ENCODE measurements at places on chromosomes 6 and 20.

DNA sequence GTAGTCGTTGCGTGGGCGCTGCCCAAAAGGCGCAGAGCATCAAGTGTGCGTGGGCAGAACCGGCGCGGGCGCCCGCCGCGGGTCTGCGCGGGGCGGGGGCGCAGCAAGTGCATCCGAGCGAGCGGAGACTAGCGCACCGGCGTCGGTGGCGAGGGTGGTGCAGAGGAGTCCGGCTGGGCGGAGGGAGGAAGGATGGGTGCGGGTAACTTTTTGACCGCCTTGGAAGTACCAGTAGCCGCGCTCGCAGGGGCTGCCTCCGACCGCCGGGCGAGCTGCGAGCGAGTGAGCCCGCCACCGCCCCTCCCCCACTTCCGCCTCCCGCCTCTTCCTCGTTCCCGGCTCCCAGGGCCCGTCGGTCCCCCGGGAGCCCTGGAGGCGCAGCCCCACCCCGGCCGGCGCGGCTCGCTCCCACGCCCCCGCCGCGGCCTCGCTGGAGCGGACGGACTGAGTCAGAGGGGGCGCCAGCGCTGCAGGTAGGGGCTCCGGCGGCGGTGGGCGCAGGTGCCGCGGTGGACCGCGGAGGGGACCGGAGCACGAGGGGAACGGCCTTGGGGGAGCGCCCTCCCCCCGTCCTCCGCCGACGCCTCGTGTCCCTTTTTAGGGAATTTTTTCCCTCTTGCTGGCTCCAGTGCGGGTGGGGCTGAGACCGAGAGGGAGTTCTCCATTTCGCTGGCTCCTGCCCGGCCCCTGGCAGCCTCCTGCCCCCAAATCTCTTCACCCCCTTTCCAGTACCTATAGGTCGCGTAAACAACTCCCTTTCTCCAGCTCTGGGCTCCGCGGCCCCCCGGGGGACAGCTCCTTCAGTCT lies 1.6 kb upstream of the DBNDD2 start:
- H3K27ac ChIP-seq, result no peak overlapping the region
- peaks cover 6% of the 10 kb centered on the region for H3K36me3 ChIP-seq
- no peak for DNase-seq
- H3K27me3 ChIP-seq, result peaks cover 40% of the 10 kb centered on the region

DNA sequence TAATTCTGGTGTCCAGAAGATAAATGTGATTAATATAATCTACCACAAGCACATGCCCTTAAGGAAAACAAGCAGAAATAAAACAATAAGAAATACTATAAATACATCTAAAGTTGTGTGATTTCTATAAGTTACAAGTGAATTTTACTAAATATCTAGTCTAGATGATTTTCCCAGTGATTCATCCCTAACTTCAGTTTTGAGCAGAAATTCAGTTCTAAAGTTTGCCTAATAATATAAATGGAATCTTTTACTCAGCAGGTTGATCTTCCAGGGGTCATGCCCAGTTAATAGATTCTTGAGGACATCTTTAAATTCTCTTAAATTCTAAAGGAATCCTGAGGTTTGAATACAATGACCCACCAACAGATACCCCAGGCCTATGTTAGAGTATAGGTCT lies 37.3 kb downstream of the PDE7B start:
- H3K27me3 ChIP-seq, result no peaks in the 10 kb centered on the region
- no peaks in the 10 kb centered on the region for H3K36me3 ChIP-seq
- no peaks in the 10 kb centered on the region for H3K4me1 ChIP-seq
- DNase-seq, result no peak
- H3K27ac ChIP-seq, result no peak overlapping the region
- no peak overlapping the region for H3K4me3 ChIP-seq

- no peak overlapping the region for H3K4me3 ChIP-seq
- DNase-seq, result no peak
- no peaks in the 10 kb centered on the region for H3K4me1 ChIP-seq
- no peaks in the 10 kb centered on the region for H3K36me3 ChIP-seq
- no peaks in the 10 kb centered on the region for H3K27me3 ChIP-seq
Observed at GRCh38 chr20:55461519-55461918, 543.8 kb downstream of the CBLN4 start.

DNA sequence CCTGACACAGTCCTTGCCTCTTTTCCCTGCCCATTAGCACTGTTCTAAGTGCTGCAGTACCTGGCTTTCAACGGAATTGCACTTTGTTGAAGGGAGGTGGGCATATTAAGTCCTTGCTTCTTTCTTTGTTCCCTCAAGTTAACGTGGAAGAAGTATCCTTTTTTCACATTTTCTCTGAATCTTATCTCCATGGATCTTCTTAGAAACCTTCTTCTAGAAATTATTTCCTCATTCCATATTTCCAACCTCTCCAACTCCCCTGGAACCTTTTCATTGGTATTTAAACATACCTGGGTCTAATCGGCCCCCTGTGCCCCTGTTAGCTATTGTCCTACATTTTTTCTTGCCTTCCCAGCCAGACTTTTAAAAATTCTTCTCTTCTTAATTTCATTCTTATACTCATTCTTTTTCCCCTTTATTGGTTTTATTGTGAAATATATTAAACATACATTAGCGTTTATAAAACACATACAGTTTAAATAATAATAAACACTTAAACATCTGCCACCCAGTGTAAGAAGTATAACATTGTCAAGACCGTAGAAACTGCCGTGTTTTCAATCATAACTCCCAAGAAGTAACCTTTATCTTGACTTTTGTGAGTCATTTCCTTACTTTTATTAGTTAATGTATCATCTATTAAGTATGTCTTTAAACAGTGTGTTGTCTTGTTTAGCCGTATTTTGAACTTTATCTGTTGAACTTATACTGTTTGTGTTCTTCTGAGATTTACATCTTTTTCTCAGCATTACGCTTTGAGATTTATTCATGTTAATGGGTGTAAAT lies 118.2 kb downstream of the CDKAL1 start:
- peaks cover 11% of the 10 kb centered on the region for H3K4me1 ChIP-seq
- no peak overlapping the region for H3K4me3 ChIP-seq
- no peaks in the 10 kb centered on the region for H3K27me3 ChIP-seq
- no peak overlapping the region for H3K27ac ChIP-seq
- no peak for DNase-seq

DNA sequence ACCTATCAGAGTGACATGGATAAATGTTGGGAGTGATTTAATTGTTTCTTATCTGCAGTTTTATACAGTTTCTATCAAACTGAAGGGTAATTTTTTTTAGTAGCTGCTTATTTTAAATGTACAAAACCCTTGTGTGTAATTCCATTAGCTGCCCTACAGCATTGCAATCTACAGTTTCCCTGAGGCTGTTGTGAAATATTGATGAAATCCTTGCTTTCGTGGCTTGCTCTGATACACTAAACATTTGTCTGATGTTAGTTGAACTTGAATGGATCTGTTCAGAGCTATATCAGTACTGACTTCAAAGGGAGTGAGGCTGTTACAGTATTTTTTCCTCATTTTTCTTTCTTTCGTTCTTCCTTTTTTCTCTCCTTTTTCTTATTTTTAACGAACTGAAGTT lies 255.4 kb downstream of the TSHZ2 start:
- H3K27ac ChIP-seq, result peak overlapping the region; percentile 46
- DNase-seq, result no peak
- H3K36me3 ChIP-seq, result peaks cover 3% of the 10 kb centered on the region

- DNase-seq, result no peak
- peak overlapping the region; percentile 13 for H3K27ac ChIP-seq
- H3K27me3 ChIP-seq, result no peaks in the 10 kb centered on the region
- no peaks in the 10 kb centered on the region for H3K4me1 ChIP-seq
- no peak overlapping the region for H3K4me3 ChIP-seq
Observed at GRCh38 chr20:1368448-1369199, 24.2 kb downstream of the FKBP1A start.

GRCh38 chr6:56382416-56382940 lies 135.1 kb upstream of the COL21A1 start:
- peaks cover 4% of the 10 kb centered on the region for H3K36me3 ChIP-seq
- H3K4me1 ChIP-seq, result peaks cover 27% of the 10 kb centered on the region
- no peak overlapping the region for H3K4me3 ChIP-seq
- peak overlapping the region; percentile 37 for H3K27ac ChIP-seq

DNA sequence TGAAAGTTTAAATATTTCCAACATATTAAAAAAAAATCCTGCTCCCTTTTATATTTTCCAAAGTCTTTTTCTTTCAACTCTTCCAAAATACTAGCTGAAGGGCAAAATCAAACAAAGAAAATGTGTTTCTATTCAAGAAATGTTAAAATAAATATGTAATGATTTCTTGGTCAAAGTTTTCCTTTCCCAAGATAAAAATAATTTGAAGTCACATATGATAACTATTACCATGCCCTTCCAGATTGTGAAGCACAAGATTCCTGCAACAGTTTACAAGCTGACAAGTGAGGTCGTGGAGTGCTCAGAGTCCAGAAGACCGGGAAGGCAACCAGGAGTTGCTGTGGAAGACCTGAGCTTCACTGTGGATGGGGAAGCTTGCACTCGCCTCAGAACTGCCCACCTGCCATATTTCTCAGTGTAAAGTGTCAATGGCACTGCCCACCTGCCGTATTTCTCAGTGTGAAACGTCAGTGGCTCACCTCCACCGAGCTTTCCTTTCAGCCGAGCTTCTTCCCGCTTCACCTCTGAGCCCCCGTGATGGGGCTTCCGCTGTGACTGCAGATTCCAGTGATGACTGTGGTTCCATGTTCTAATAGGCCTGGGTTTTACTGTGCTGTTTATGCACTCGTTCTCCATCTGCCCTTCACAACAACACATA lies 160.5 kb downstream of the THBS2 start:
- no peak for DNase-seq
- H3K4me1 ChIP-seq, result peaks cover 8% of the 10 kb centered on the region
- H3K27me3 ChIP-seq, result no peaks in the 10 kb centered on the region

GRCh38 chr6:169451065-169451838 lies 197.6 kb upstream of the THBS2 start:
- no peaks in the 10 kb centered on the region for H3K27me3 ChIP-seq
- no peak overlapping the region for H3K4me3 ChIP-seq
- H3K27ac ChIP-seq, result no peak overlapping the region
- no peaks in the 10 kb centered on the region for H3K36me3 ChIP-seq
- H3K4me1 ChIP-seq, result peaks cover 30% of the 10 kb centered on the region
- DNase-seq, result no peak

DNA sequence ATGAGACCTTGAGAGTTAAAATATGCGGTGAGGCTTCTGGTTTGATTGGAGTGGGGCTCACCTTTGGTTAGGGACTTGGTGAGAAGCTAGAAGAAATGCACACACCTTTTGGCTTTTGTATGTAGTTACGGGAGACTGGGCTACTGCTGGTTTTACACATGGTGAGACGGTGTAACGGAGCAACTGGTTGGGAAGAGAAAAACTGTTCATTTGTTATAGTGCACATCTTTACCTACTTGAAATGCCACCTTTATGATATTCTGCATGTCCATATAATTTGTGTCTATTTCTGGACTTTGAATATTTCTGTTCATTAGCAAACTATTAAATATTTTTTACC lies 31.6 kb downstream of the TIAM2 start:
- H3K4me3 ChIP-seq, result no peak overlapping the region
- H3K4me1 ChIP-seq, result peaks cover 15% of the 10 kb centered on the region
- H3K36me3 ChIP-seq, result no peaks in the 10 kb centered on the region
- H3K27ac ChIP-seq, result no peak overlapping the region

DNA sequence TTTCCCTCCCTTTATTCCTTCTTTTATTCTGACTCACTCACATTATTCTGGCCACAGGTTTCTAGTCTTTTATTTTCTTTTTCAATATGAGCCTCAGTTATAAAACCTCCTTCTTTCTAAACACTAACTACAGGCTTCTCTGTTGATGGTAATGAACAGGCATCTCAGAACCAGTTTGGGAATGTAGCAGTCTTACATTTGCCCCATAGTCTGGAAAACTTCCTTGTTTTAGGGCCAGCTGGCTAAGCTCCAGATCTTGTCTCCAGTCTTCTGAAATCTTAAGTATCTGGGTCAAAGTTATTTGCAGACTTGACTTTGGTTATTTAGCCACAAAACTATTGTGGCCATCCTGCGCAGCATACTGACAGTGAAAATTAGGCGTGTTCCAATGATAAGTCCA lies 97.0 kb upstream of the MAN1A1 start:
- peak overlapping the region; percentile 1 for H3K4me3 ChIP-seq
- H3K27me3 ChIP-seq, result no peaks in the 10 kb centered on the region
- H3K36me3 ChIP-seq, result no peaks in the 10 kb centered on the region
- H3K27ac ChIP-seq, result peak overlapping the region; percentile 26

DNA sequence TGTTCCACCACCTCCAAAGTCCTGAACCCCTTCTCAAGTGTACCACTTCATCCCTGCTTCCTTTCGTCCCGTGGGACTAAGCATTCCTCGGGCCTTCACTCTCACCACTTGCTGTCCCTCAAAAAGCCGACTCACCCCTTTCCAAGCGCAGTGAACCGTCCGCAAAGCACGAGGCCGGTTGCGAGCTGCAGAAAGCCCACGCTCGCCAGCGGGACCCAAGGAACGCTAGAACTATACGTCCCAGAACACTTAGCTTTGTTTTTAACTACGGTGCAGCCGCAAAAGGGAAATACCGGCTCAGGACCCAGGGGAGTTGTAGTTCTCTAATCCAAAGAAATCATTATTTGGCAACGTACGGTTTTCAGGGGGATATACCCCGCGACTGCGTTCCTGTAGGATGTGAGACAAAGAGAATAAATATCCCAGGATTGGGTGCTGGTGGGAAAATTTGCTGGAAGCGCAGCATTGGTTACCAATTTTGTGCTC lies 416 bp upstream of the POLR1H start:
- peak overlapping the region; percentile 99 for H3K4me3 ChIP-seq
- no peaks in the 10 kb centered on the region for H3K27me3 ChIP-seq
- no peak for DNase-seq
- H3K36me3 ChIP-seq, result peaks cover 7% of the 10 kb centered on the region
- H3K27ac ChIP-seq, result peak overlapping the region; percentile 98
